AG09309 (cell line): ENCODE measurements at places on chromosomes 3 and 15.

GRCh38 chr15:64425221-64425620 is 35.2 kb upstream of the ZNF609 start:
- DNase-seq = no peak

DNA sequence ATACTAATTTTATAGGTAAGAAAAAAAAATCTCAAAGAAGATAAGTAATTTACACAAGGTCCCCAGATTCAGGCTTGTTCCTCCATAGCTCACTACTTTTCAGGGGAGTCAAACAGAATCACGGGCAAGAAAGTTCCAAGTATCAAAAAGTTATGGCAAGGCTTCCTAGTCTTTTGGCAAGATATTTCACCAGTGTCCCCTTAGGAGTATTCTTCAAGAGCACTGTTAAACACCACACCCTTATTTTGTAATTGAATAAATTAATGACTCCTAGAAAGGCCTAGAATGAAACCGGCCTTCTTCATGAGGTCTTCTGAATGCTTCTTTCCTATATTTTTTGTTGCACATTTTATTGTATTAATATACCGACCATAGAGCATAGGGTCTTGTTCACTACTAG is 109.7 kb downstream of the MYLK start:
- DNase-seq = no peak

DNA sequence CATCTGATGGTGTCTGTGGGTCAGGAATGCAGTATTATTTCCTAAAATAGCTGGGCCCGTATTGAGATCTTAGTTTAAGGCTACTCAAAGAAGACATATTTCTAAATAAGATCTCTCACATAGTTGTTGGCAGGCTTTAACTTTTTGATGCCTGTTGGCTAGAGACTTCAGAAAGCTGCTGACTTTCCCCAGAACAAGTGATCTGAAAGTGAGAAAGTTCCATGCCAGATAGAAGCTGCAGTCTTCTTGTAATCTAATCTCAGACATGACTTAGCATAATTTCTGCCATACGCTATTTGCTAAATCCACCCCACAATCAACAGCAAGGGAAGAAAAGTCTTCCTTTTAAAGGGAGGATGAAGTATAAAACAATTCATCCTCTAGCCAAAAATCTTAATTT is 867.1 kb downstream of the IGSF11 start:
- no peak for DNase-seq

DNA sequence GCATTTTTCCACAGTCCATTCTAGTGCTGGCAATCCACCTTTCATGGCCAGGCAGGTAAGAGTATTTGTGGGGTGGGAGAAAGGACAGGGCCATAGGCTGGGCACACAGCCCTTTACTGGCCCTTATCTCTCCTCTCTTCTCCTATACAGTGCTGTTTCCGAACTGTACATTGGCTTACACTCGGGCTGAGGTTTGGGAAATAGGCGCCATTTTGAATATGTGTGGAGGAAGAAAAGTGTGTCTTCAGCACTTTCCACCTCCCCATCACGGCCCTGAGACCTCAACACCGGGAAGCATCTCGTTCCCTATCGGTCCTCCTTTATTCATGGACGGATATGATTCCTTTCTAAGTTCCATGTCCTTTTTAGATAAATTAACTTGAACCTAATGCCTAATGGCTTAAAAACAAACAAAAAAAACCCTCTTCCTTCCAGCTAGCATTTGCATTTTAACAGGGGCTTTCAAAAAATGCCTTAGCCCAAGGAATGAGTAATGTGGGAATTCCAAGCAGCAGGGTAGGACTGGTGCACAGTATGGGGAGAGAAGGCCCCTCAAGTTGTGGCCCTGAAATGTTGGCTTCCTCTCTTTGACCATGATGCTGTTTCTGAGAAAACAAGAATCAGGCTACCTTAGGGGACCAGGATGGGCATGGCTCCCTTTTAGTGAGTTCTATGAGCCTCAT is 24.5 kb downstream of the CD86 start:
- no peak for DNase-seq

DNA sequence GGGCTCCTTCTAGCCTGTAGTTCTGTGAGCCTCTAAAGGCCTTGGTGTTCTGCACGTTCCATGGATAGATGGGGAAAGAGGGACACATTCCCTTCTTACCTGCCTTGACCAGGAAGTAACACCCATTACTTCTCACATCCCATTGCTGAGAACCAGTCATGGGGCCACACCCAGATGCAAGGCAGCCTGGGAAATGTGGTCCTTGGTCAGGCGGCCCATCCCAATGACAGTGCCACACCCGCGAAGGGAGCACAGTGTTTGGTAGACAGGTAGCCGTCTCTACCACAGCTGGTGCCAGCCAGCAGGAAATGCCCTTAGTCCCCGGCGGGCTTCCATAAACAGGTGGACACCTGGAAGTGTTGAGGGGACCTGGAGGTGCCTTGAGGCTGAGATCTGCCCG is 23.2 kb upstream of the LCTL start:
- no peak for DNase-seq

DNA sequence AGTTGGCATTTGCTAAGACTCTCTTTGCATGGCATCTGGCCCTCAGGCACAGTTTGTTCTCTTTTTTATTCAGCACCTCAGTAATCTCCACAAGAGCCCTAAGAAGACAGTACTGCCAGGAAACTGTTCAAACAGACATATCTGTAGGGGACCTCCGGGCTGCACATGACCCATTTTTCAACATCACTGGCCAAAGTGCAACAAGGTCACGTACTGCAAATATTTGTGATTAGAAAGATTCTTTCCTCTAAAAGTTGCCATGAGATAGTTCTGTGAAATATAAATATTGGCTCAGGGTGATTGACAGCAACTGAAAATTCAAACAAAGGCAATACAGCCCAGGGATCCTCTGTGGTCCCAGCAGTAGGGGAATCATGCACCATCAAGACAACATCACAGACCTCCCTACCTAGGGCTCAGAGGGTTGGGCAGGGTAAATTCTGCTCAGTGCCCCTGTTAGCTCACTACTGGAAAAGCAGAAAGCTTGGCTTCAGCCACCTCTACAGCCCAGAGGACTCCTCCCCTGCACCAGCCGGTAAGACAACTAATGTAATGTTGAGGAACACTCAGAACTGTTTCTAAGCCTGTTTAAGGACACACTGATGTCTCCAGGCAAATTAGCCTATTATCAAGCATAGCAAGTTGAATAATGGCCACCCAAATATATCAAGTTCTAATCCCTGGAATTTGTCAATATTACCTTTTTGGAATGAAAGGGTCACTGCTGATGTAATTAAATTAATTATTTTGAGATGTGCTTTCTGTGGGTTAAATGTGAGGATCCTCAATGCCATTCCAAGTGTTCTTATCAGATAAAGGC is 117.4 kb upstream of the LPP start:
- no peak for DNase-seq

GRCh38 chr3:131933665-131934064 is 101.1 kb downstream of the CPNE4 start:
- DNase-seq = no peak

GRCh38 chr3:133532951-133533350 is 40.5 kb upstream of the CDV3 start:
- no peak for DNase-seq

- no peak for DNase-seq
These were observed 181.3 kb downstream of the STAC start for GRCh38 chr3:36561601-36562000.

- no peak for DNase-seq
These were observed 60.2 kb upstream of the ACP3 start for GRCh38 chr3:132256989-132257388.

- DNase-seq = no peak
These were observed 18.9 kb downstream of the GHRL start for GRCh38 chr3:10273702-10274305.

DNA sequence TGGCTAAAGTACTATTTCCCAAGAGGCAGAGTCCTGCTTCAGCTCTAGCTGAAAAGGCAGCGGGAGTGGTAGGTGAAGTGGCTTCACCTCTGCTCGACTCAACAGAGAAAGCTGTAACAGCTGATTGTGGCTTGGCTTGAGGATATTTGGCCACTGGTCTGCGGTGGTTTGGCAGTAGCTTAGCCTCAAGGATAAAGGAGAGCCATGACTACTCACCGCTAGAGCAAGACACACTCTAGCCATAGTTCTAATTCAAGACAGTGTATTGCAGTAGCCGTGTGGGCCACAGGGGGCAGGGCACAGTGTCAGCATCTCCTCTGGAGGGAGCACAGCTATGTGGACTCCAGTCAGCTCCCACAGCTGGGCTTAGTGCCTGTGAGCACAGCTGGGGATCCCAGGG is 23.5 kb downstream of the TPRG1 start:
- DNase-seq = no peak

- DNase-seq = no peak
These were observed 621 bp downstream of the SOX14 start for GRCh38 chr3:137764563-137765309.
